Pancreas (tissue), 10 donors: ENCODE measurements at places on chromosomes 3 and 15. TPM values are rescaled to one million over a fixed set of nuclear protein-coding genes. Genes with fewer than 3 reads are reported as not detected.

Gene MUC4
- 0.42 TPM for total RNA-seq

Gene MESP1
- 4.0 TPM for total RNA-seq

Gene ITGB5
- total RNA-seq, result 25.9 TPM

Gene ATP13A5
- total RNA-seq, result 0.14 TPM

Gene EMC7
- total RNA-seq, result 38.3 TPM

GRCh38 chr3:99330281-99330680, 308.1 kb upstream of the COL8A1 start:
- H3K36me3 ChIP-seq, result no peaks in the 10 kb centered on the region
- H3K4me3 ChIP-seq, result no peak overlapping the region
- H3K27me3 ChIP-seq, result no peaks in the 10 kb centered on the region
- no peak for DNase-seq
- H3K4me1 ChIP-seq, result no peaks in the 10 kb centered on the region
- no peak overlapping the region for H3K27ac ChIP-seq

DNA sequence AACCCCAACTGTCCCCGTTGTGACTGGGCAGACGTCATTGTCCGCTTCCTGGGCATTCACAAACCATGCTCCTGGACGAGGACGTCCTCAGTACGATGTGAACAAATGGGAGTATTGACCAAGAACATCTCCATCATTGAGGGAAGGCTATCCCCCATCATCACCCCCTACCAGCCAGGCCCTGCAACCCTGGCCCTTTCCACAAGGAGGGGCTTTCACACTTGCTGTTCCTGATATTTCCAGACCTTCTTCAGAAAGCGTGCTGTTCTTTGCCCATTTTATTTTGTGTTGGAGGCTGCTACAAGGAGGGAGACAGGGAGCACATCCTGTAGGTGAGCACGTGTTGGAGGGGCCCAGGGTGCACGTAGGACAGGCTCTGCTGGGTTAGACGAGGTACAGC, 277.0 kb upstream of the LRRC3B start:
- H3K27ac ChIP-seq, result no peak overlapping the region
- no peaks in the 10 kb centered on the region for H3K36me3 ChIP-seq
- DNase-seq, result no peak
- no peaks in the 10 kb centered on the region for H3K27me3 ChIP-seq
- no peak overlapping the region for H3K4me3 ChIP-seq
- H3K4me1 ChIP-seq, result no peaks in the 10 kb centered on the region

- H3K4me3 ChIP-seq, result no peak overlapping the region
- H3K27ac ChIP-seq, result no peak overlapping the region
- no peaks in the 10 kb centered on the region for H3K36me3 ChIP-seq
- no peaks in the 10 kb centered on the region for H3K27me3 ChIP-seq
- H3K4me1 ChIP-seq, result no peaks in the 10 kb centered on the region
- no peak for DNase-seq
Measured at GRCh38 chr3:147007736-147008245, 398.6 kb downstream of the ZIC4 start.

- peaks cover 7% of the 10 kb centered on the region for H3K4me1 ChIP-seq
- H3K27me3 ChIP-seq, result no peaks in the 10 kb centered on the region
- peak; percentile 20 for DNase-seq
- H3K27ac ChIP-seq, result peak overlapping the region; percentile 42
Measured at GRCh38 chr3:127889461-127889863, 25.6 kb upstream of the KBTBD12 start.

DNA sequence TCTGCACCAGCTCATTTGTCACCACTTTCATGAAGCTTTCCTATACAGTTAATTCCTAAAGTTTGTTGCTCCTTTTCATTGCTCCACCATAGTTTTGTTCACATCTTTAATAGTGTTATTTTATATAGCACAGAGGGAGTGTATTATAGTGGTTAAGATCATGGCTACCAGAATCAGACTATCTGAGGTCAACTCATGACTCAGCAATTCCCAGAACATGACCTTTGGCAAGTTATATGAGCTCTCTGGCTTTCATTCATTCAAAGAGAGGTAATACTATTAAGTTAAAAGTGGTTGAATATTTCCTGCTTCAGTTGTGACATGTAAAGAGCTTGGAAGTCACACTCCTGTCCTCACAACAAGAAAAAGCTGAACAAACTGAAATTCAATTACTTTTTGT, 1073.5 kb downstream of the NAALADL2 start:
- H3K36me3 ChIP-seq, result no peaks in the 10 kb centered on the region
- H3K27me3 ChIP-seq, result no peaks in the 10 kb centered on the region
- DNase-seq, result no peak
- no peak overlapping the region for H3K27ac ChIP-seq
- no peak overlapping the region for H3K4me3 ChIP-seq

GRCh38 chr3:132164469-132165092, 129.8 kb upstream of the CPNE4 start:
- H3K36me3 ChIP-seq, result no peaks in the 10 kb centered on the region
- H3K27ac ChIP-seq, result no peak overlapping the region
- H3K4me1 ChIP-seq, result no peaks in the 10 kb centered on the region
- DNase-seq, result no peak
- H3K27me3 ChIP-seq, result no peaks in the 10 kb centered on the region
- H3K4me3 ChIP-seq, result no peak overlapping the region

- H3K27me3 ChIP-seq, result no peaks in the 10 kb centered on the region
- no peak for DNase-seq
- H3K36me3 ChIP-seq, result no peaks in the 10 kb centered on the region
- no peaks in the 10 kb centered on the region for H3K4me1 ChIP-seq
Measured at GRCh38 chr15:71242292-71242691, 127.0 kb downstream of the THSD4 start.

DNA sequence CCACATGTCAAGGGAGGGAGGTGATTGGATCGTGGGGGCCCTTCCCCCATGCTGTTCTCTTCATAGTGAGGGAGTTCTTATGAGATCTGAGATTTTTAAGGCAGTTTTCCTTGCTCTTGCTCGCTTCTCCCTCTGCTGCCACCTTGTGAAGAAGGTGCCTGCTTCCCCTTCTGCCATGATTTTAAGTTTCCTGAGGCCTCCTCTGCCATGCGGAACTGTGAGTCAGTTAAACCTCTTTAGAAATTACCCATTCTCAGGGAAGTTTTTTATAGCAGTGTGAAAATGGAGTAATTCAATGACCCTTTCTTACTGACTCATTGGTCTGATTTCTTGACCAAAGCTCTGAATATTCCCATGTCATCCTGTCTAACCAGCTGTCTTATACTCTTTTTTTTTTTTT, 484.4 kb upstream of the TPRG1 start:
- no peak for DNase-seq
- no peaks in the 10 kb centered on the region for H3K27me3 ChIP-seq
- no peaks in the 10 kb centered on the region for H3K36me3 ChIP-seq
- no peak overlapping the region for H3K27ac ChIP-seq
- H3K4me1 ChIP-seq, result peaks cover 7% of the 10 kb centered on the region

DNA sequence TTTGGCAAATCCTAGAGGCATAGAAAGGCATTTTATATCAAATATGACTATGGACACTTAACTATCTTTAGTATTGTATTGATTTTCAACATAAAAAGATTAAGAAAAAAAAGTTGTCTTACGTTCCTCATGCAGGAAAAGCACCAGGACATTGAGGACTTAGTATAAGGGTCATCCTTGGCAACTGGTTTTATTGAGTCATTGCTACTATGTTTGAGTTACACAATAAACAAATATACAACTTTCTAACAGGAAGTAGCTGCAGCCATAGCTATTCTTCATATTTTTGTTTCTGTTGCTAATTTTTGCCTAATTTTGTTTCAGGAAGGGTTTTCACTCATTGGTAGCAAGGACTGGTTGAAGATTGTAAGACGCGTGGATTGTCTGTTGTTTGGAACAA, 93.0 kb downstream of the NPTN start:
- no peaks in the 10 kb centered on the region for H3K36me3 ChIP-seq
- no peak overlapping the region for H3K27ac ChIP-seq
- no peaks in the 10 kb centered on the region for H3K4me1 ChIP-seq

- H3K4me1 ChIP-seq, result peaks cover 6% of the 10 kb centered on the region
- no peaks in the 10 kb centered on the region for H3K27me3 ChIP-seq
- H3K4me3 ChIP-seq, result no peak overlapping the region
- no peak overlapping the region for H3K27ac ChIP-seq
- DNase-seq, result no peak
Measured at GRCh38 chr3:64584179-64584578, 103.6 kb downstream of the ADAMTS9 start.

DNA sequence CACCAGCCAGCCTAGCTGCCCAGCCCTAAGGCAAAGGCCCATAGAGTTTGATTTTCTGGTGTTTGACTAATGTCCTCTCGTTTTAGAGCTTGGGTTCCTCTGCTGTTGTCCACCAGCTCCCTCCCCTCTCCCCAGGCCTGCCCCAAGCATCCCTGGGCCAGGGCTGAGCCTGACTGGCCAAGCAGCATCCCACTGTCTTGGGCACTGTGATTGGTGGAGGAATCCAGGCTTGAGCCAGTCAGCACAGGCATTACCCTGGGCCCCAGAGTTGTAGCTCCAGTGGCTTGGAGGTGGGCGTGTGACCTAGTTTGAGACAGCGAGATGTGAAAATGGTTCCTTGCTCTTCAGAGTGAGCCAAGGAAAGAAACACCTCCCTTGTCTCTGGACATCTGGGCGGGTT, 155.3 kb upstream of the MEF2A start:
- no peak overlapping the region for H3K27ac ChIP-seq
- no peak for DNase-seq
- no peaks in the 10 kb centered on the region for H3K4me1 ChIP-seq
- H3K27me3 ChIP-seq, result no peaks in the 10 kb centered on the region

- peaks cover 21% of the 10 kb centered on the region for H3K4me1 ChIP-seq
- H3K27me3 ChIP-seq, result no peaks in the 10 kb centered on the region
- H3K4me3 ChIP-seq, result no peak overlapping the region
- DNase-seq, result no peak
- no peaks in the 10 kb centered on the region for H3K36me3 ChIP-seq
Measured at GRCh38 chr3:14117468-14118399, 6.9 kb downstream of the CHCHD4 start.

GRCh38 chr3:176293276-176293675, 904.0 kb downstream of the TBL1XR1 start:
- H3K4me1 ChIP-seq, result no peaks in the 10 kb centered on the region
- DNase-seq, result no peak
- H3K27ac ChIP-seq, result no peak overlapping the region
- H3K27me3 ChIP-seq, result no peaks in the 10 kb centered on the region

DNA sequence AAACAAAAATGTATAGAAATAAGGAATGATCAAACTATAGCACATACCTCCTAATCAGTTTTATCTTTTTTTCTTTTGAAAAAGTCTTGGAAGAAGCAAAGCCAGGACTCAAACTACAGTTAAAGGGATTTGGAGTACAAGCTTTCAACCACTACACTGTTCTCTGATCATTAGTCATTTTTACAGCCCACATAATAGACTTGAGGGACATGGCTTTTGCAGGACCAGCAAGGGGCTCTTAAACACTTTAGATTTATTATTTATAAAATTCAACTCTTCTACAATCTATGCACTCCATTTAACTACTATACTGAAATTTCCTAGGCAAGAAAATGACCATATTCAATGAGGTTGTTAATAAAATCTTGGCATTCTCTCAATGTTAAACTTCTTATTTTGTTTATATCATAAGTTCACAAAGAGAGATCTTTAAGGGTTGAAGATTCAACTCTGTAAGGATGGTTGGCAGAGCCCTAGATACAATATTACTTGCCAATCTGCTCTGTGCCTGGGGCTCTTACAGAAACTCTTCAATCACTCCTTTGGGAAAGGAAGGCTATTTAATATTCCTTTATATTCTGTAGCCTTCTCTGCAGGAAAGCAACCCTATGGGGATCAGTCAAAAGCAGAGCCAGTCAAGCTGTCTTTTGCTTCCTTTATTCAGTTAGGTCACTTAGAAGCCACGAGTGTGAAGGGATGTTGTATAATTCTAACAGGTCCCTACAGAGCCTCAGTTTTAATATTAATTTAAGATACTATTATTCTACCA, 557.7 kb upstream of the SGO1 start:
- no peak overlapping the region for H3K4me3 ChIP-seq
- H3K27ac ChIP-seq, result no peak overlapping the region
- no peaks in the 10 kb centered on the region for H3K27me3 ChIP-seq
- no peak for DNase-seq

GRCh38 chr3:40800343-40800742, 275.6 kb downstream of the ZNF621 start:
- DNase-seq, result no peak
- H3K4me1 ChIP-seq, result no peaks in the 10 kb centered on the region
- H3K27ac ChIP-seq, result no peak overlapping the region
- H3K36me3 ChIP-seq, result no peaks in the 10 kb centered on the region
- H3K27me3 ChIP-seq, result no peaks in the 10 kb centered on the region

DNA sequence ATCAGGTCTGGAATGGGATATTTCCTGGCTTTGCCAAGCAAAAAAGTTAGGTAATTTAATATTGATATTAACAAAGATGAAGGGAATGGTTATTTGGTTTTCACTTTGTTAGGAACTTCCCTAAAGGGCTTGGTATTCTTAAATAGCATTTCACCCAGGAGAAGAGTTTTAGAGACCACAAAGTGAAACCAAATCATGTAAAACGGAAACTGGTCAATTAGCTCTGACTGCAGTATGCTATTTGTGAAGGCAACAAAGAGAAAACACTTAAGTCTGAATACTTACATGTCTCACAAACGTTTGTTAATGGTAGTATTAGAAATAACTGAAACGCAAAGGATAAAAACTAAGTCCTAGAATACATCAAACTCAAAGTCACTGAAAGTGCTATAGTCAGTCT, 32.4 kb upstream of the SETMAR start:
- no peaks in the 10 kb centered on the region for H3K27me3 ChIP-seq
- no peak overlapping the region for H3K4me3 ChIP-seq
- no peaks in the 10 kb centered on the region for H3K4me1 ChIP-seq
- DNase-seq, result no peak
- no peaks in the 10 kb centered on the region for H3K36me3 ChIP-seq

- H3K4me1 ChIP-seq, result no peaks in the 10 kb centered on the region
- no peak for DNase-seq
- no peaks in the 10 kb centered on the region for H3K36me3 ChIP-seq
- H3K4me3 ChIP-seq, result no peak overlapping the region
- no peak overlapping the region for H3K27ac ChIP-seq
Measured at GRCh38 chr3:52857133-52857532, 22.3 kb upstream of the MUSTN1 start.

DNA sequence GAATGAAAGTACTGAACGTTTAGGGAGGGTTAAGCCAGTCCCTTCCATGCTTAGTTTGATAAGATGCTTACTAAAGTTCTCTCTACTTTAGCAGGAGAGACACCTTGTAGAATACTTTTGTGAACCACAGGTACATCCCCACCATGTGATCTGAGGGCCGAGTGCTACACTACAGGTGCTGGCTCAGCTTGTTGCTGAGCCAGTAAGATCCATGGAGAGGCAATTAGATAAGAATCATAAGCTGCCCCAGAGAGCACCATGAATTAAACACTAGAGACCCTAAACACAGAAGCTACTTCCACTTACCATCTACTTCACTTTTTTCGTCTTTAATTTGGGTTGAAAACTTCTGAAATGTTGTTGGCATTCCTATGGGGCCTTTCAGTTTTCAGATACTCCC, 70.5 kb upstream of the GOLGA8B start:
- H3K36me3 ChIP-seq, result no peaks in the 10 kb centered on the region
- no peaks in the 10 kb centered on the region for H3K4me1 ChIP-seq
- DNase-seq, result no peak
- no peak overlapping the region for H3K4me3 ChIP-seq
